Activated T-cell treated with anti-CD3 and anti-CD28 coated beads for 4 hours (primary cell): ENCODE measurements at places on chromosomes 13 and 19.

DNA sequence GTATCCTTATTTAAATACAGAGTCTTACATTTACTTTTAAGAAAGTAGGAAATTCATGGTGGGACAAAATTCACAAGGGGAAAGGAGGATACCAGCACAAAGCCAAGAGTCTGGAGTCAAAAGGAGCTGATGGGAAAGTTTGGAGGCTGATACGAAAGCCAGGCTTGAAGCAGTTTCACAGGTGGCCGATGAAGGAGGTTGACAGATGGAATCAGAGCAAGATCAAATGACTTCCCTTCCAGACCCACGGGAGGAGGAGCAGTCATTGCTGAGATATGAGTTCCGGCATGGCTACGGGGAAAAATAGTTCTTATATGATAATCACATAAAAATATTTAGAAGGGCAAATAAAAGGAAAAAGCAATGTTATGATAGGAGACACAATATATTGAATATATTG is 65.0 kb downstream of the DGKH start:
- no peak for DNase-seq

DNA sequence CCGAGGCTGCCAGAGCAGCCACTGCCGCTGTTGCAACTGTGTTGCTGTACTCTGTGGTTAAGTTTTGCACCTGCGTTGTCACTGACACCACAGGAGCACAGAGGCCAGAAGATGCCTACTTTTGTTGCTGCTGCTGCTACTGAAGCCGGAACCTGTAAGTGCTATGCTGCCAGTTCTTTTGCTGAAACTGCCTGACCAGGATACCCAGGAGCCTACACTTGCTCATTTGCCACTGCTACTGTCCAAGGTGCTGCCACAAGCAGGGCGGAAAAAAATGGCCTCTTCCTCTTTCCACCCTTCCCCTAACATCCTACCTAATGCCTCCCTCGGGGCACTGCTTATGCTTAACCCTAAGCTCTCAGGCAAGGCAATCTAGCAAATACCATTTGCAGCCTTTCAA is 29.0 kb upstream of the NBEA start:
- DNase-seq: no peak

GRCh38 chr19:50214699-50215543 is 11.5 kb downstream of the MYH14 start:
- DNase-seq: no peak

DNA sequence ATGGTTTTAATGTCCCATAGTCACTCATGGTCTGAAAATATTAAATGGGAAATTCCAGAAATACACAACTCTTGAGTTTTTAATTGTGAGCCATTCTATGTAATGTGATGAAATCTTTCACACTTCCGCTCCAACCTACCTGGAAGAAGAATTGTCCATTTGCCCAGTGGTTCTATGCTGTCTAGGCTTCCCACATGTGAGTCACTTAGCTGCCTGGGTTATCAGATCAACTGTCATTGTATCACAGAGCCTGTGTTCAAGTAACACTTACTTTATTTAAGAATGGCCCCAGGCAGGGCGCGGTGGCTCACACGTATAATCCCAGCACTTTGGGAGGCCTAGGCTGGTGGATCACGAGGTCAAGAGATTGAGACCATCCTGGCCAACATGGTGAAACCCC is 1450.5 kb downstream of the EFNB2 start:
- DNase-seq: no peak

DNA sequence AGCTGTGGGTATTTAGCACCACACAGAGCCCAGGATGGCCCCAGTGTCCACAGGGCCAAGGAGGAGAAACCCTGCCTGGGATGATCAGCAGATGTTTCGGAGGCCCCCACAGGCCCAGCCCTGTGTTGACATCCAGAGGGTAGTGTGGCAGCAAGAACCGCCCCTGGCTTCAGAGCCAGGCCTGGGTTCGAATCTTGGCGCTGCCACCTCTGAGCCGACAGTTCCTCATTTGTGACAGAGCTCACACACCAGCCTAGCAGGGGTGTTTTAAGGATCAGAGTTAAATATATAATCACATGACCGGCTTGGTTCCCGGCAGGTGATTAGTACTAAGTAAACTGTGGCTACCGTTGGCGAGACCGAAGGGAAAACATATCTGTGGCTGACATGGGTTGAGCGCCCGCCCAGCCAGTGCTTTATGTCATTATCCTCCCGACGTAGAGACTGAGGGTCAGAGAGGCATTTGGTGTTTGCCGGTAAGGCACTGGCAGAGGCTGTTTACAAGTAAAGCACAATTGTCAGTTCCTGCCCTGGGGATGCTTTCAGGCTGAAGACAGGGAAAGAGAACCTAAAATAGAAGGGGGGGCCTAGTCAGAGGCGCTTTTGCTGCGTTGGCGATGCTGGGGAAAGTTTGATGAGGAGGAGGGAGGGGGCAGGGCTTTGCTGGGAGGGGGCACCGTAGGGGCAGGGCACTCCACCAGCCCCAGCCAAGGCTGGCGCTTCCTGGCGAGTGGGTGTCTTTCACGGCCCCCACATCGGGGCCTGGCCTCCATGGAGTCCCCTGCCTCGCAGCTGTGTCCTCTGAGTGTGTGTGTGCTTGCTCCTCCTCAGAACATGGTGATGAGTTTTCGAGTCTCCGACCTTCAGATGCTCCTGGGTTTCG is 4.8 kb downstream of the PIAS4 start:
- no peak for DNase-seq

DNA sequence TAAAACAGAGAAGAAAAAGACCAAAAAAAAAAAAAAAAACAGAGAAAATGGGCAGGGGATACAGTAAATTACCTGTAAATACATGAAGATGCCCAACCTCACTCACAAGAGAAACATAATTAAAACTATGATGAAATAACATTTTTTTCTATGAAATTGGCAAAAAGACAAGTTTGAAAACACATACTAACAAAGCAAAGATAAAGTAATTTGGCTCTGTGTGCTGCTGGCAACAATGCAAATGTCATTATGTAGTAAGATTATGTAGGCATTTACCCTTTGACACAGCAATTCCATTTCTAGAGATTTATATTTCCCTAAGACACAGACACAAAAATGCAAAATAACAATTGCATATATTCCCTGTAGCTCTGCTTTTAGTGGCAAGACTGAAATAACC is 20.2 kb downstream of the ZC3H13 start:
- no peak for DNase-seq

DNA sequence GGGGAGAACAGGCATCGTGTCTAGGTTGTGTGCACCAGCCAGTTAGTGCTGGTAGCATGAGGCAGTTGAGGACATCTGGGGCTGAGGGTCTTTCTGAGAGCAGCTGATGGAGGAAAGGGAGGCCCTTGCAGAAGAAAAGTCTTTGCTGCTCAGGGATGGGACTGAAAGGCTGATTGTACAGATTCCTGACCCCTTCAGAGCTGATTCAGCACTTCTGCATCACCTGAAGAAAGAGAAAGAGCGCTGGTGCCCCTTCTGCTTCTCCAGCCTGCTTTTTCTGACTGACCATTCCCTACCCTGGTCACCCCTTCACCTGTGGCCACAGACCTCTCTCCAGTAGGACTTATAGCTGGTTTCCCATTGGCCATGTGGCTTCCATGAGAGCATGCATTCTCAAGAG is 476.2 kb downstream of the TSHZ3 start:
- DNase-seq: no peak

GRCh38 chr13:113489549-113490495 is 689 bp downstream of the DCUN1D2 start:
- peak; percentile 17 for DNase-seq

DNA sequence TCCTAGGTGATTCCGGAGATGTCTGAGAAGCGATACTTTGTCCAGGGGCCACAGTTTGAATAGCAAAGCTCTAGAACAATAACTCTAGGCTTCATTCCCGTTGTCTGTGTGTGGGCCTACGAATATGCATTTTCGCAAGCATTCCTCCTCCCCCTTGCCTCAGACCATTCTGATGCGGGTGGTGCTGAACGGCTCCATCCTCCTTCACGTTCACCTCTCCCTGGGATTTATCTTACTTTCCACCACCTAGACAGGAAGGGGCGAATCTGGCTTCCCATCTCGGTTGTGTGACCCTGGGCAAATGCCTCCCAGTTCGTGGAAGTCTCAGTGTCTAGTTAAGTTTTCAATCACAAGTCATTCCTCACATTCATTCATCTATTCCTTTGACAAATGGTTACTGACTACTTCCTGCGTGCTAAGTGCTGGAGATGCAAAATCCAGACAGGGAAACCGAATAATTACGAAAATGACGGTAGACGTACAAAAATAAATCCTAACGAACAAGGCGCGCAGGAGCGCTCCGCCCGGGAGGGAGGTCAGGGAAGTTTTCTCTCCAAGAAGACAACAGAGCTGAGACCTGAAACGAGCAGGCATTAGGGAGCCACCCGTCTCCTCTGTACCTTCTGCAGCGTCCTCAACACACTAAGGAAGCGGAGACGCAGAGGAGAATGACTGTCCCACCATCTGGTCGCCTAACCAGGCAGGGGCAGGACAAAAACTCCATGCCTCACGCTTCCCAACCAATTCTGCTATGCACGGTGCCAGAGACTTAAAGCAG is 1.3 kb upstream of the CNOT3 start:
- DNase-seq: no peak

DNA sequence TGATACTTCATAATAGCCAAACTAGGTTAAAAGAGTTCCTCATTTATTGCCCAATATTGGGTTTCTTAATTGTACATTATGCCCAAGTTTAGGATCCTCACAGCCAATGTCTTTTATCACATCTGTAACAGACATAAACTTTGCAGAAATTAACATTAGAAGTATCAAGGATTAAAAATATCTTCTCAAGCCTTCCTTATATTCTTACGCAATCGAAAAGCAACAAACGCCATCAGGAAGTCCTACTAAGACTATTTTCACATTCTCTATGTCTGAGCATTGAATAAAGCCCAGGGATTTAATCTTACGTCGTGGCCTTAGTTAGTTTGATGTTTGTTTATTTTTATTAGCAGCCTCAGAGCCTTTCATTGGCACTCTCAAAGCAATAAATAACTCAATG is 1660.4 kb upstream of the MIR17HG start:
- no peak for DNase-seq

DNA sequence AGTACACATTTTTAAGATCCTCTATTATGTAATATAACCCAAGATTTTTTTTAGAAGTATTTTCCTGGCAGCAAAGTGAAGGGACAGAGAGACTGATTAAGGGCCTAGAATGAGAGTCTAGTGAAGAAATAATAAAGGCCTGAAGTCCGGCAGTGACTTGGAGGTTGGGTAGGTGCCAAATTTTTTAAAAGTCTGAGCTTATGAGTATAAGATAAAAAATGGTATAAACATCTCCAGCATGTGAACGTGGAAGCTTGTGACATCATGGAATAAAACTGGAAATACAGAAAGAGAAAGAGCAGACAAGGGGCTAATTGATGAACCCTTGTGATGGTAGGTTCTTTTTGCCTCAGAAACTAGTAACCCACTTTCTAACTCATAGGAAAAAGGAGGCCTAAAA is 174.6 kb downstream of the SUCLA2 start:
- no peak for DNase-seq

GRCh38 chr19:29139227-29139626 is 73.7 kb downstream of the UQCRFS1 start:
- DNase-seq: no peak

- no peak for DNase-seq
These were observed 13.1 kb upstream of the SLC25A42 start for GRCh38 chr19:19050731-19051130.

DNA sequence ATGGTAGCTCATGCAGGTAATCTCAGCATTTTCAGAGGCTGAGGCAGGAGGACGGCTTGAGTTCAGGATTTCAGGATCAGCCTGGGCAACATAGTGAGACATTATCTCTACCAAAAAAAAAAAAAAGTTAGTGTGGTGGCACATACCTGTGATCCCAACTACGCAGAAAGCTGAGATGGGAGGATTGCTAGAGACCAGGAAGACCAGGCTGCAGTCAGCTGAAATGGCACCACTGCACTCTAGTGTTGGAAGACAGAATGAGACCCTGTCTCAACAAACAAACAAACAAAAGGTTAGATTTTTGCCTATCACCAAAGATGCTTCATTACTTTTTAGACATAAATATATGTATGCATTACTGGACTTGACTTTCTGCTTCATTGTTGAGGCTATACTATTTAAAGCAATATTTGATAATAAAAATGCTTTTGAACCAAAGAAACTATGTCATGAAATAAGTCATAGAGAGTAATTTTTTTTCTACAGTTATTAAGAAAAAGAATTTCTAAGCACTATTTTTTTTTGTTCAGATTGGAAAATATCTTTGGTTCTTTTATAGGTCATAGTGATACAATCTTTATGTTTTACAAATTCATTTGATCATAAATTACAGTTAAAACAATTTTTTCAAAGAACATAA is 1180.1 kb upstream of the ATXN8OS start:
- no peak for DNase-seq

GRCh38 chr13:41085961-41086585 is 24.8 kb downstream of the WBP4 start:
- DNase-seq: no peak

- no peak for DNase-seq
These were observed 12.2 kb downstream of the WIZ start for GRCh38 chr19:15437355-15438123.

GRCh38 chr13:51596541-51596940 is 12.3 kb downstream of the WDFY2 start:
- no peak for DNase-seq

DNA sequence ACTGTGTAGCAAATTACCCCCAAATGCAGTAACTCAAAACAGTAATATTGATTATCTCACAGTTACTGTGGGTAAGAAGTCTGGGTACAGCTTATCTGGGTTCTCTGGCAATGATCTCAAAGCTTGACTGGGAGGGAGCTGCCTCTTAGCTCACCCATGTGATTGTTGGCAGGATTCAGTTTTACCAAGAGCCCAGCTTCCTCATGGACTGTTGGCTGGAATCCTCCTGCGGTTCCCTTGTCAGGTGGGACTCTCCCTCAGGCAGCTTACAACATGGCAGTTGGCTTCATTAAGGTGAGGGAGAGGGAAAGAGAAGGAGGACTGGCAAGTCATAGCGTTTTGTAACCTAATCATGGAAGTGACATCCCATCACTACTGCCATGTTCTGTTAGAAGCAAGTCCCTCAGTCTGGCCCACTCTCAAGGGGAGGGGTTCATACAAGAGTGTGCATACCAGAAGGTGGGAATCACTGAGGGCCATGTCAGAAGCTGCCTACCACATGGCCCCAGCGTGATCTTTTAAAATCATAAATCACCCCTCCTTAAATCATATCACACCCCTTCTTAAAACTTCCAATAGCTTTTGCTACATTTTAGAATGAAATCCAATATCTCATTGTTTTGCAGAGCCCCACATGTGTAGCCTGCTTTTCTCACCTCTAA is 108.1 kb downstream of the OLFM4 start:
- DNase-seq: no peak

- DNase-seq: no peak
These were observed 2.9 kb upstream of the CSNK1G2 start for GRCh38 chr19:1938071-1938470.

GRCh38 chr13:41919031-41919740 is 41.7 kb downstream of the VWA8 start:
- no peak for DNase-seq

GRCh38 chr13:30110301-30111070 is 196.9 kb downstream of the KATNAL1 start:
- DNase-seq: no peak

DNA sequence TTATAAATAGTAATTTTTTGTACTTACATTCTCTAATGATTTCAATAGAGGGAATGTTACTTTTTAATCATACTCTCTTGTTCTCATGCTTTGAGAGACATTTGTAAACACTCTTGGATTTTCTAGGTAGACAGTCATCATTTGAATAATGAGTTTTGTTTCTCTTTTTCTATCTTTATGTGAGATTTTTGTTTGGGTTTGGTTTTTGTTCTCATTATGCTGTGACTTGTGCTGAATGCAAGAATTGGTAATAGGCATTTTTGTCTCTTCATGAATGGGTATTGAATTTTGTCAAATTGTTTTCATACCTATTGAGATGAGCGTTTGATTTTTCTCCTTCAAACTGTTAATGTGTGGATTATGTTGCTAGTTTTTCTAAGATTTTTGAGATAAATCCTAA is 56.8 kb upstream of the GPR183 start:
- DNase-seq: no peak
